GM06990 (cell line): ENCODE measurements at places on chromosomes 16 and 17.
A peak's percentile ranks its signal among the peaks of the same experiment; 100 is the strongest.

- DNase-seq = no peak
Measured at GRCh38 chr17:12068946-12069345, 48.3 kb downstream of the MAP2K4 start.

- no peak for DNase-seq
Measured at GRCh38 chr17:82333279-82334171, at the start of gene SECTM1. SECTM1 (minus strand) TSS chr17:82333766; CDS start chr17:82327240, 6,526 bp downstream.

GRCh38 chr16:8943966-8944759 is 19.5 kb downstream of the USP7 start:
- DNase-seq = peak; percentile 40

DNA sequence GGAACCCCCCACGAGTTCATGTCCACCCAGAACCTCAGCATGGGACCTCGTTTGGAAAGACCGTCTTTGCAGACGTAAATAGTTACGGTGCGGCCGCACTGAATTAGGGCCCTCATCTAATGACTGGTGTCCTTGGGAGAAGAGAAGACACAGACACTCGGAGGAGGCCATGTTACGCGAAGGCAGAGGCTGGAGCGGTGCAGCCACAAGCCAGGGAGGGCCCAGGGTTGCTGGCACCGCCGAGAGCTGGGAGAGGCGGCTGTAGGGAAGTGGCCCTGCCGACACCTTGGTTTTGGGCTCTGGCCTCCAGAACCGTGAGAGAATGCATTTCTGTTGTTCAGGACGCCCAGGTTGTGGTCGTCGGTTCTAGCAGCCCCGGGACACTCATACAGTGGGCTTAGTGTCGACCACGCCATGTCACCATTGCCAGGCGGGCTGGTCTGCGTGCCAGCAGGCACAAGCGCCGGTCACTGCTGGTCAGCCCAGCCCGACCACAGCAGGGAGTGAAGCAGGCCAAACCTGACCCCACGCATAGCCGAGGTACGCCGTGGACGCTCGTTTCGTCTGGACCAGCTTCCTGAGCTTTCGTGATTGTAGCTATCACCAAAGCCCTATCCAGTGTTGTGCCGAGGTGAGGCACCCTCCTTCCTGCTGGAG is 10.7 kb upstream of the WDR45B start:
- no peak for DNase-seq

- DNase-seq = no peak
Measured at GRCh38 chr16:1335996-1336395, 2.6 kb downstream of the BAIAP3 start.

GRCh38 chr17:50175035-50175807 is 9.4 kb downstream of the SGCA start:
- no peak for DNase-seq

DNA sequence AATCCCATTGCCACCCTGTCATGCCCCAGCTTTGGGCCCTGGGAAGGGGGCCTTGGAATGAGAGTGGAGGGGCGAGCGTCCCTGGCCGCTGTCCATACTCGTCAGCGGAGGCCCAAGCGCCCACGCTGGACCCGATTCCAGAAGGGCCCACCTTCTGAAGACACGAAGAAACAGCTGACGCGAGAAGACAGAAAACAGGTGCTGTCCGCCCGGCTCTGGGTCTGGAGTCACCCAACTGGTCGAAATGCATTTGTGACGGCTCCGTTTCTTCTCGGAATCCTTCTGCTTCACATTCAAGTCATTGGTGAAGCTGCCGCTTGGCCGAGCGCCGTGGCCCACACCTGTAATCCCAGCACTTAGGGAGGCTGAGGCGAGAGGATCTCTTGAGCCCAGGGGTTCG is 52.9 kb upstream of the PVALEF start:
- no peak for DNase-seq

DNA sequence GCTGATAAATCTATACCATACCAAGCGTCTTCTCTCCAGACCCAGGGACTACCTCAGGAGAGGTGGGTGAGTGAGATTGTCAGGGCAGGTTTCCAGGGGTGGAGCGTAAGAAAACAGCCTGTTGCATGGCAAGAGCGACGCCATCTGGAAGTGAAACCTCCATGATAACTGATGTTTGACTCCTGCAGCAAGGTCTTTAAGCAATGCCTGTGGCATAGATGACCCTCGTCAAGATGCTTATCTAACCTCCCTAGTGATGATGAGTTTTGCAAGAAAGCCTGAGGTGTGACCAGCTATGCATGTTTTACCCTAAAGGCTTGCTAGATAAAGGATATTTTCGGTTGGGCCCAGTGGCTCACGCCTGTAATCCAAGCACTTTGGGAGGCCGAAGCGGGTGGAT is 71.6 kb downstream of the GSG1L start:
- no peak for DNase-seq

GRCh38 chr17:4118015-4118743 is 24.7 kb downstream of the ZZEF1 start:
- no peak for DNase-seq

DNA sequence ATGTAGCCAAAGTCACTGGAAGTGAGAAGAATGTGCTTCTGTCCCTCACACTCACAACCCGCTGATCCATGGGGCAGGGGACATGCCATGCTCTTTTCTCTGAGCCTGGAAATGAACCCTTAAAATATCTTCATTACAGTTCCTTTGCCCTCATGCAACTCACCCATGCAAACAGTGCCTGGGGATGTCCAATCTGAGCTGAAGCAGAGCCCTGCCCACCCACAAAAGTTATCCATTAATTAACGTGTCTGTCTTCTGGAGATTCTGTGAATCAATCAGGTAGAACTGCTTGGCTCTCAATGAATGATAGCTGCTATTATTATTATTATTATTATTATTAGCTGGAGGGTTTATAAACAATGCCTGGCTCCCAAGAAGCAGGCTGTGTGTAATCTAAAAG is 133.7 kb downstream of the USP31 start:
- DNase-seq = no peak

GRCh38 chr16:75188832-75189477 is 18.0 kb downstream of the CTRB2 start:
- DNase-seq = no peak

DNA sequence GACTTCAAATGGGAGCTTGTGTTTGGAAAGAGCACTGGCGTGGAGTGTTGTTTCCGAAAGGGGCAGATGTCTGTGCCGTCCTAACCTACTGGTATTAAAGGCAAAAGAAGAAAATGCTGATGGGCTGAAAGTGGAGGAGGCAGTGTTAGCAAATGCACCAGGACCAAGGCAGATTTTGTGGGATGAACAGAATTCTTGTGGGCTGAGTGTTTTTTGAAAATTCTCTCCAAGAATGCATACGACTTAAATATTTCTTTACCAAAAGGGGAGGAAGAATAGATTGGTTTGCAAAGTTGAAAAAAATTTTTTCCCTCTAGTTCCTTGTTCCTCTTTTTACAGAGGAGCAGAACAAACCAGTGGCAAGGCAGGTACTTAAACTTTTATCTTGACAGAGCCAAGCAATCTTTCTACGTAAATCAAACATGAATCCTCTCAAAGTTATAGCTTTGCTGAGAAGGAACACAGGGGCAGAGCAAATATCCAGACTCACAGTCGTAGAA is 16.8 kb downstream of the MARCHF10 start:
- no peak for DNase-seq

DNA sequence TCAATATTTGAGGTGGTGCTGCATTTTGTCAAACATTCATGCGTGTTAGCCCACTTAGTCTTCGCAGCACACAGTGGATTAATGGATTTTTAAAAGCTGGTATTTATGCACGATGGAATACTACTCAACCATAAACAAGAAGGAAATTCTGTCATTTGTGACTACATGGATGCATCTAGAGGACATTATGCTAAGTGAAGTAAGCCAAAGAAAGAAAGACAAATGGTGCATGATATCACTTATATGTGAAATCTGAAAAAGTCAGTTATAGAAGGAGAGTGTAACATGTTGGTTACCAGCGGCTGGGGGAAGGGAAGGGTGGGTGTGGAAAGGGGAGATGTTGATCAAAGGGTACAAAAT is 23.0 kb downstream of the HMOX2 start:
- no peak for DNase-seq

DNA sequence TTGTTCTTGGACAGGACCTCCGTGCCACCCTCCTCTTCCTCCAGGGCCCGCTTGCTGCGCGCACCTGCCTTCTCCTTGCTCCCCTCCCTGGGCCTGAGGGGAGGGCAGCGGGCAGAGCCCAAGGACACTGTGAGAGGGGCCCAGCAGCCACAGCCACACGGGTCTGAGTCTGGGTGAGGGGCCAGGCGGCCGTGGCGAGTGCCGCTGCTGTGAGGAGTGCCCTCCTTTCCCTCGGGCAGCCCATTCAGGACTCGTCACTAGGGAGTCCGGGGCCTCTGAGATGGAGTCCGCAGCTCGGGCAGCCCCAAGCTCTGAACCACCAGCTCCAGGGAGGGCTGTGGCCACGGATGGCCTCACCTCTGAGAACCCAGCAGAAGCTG is 5.6 kb downstream of the DUS1L start:
- DNase-seq = peak; percentile 13

GRCh38 chr17:43713494-43714162 is 45.0 kb downstream of the SOST start:
- no peak for DNase-seq

GRCh38 chr17:20008242-20009051 is 712 bp upstream of the SPECC1 start:
- DNase-seq = no peak

DNA sequence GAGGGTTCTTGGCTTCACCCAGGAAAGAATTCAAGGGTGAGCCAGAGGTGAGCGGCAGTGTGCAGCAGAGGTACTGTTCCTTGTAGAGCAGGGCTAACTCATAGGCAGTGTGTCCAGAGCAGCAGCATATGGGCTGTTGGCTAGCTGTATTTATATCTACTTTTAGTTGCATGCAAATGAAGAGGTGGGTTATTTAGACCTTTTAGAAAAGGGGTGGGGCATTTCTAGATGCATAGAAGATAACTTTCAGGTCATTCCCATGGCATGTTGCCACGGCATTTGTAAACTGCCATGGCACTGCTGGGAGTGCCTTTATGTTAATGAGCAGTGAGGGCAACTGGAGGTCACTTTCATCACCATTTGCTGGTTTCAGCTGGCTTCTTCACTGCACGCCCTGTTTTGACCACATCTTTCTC is 141.0 kb downstream of the STX8 start:
- DNase-seq = peak; percentile 12

GRCh38 chr17:8680466-8681169 is 50.1 kb upstream of the MYH10 start:
- DNase-seq = no peak

GRCh38 chr16:63461248-63461841 is 1425.1 kb upstream of the CDH8 start:
- DNase-seq = no peak

DNA sequence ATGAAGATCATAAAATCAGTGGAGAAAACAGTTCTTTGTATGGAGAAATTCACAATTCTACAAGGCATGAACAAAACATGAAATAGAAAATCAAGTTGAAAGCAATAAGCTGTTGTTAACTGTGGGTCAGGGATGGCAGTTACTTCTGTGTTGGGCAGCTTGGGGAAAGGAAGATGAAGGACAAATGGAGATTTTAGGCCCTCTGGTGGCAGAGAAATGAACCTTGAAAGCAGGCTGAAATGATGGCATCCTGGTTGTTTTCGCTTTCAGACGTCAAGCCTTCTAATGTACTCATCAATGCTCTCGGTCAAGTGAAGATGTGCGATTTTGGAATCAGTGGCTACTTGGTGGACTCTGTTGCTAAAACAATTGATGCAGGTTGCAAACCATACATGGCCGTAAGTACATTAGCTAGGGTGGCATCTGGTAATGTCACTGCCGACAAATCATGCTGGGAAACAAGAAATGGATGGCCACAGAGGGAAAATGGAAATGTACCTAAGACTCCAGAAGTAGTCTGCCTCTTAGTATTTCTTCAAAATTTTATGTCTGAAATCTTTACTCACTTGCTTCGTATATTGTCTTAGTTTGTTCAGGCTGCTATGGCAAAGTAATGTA is 108.9 kb downstream of the MAP2K6 start:
- no peak for DNase-seq

DNA sequence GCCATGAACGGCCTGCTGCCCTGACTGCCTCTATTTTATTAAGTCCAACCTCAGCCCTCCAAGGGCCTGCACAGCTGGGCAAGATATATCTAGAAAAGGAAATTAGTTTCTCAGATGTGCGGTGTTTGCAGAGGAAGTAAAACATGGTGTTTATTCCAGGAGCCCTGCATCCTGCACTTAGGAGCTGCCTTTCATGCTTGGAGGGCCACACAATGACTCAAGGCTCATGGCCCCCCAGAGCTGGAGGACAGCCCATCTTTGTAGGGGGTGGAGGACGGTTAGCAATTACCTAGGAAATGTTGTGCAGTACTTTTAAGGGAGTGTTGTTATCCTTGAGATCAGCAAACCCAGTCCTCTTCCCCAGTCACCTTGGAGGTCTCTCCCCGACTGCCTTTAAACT is 80.5 kb downstream of the COPRS start:
- no peak for DNase-seq

DNA sequence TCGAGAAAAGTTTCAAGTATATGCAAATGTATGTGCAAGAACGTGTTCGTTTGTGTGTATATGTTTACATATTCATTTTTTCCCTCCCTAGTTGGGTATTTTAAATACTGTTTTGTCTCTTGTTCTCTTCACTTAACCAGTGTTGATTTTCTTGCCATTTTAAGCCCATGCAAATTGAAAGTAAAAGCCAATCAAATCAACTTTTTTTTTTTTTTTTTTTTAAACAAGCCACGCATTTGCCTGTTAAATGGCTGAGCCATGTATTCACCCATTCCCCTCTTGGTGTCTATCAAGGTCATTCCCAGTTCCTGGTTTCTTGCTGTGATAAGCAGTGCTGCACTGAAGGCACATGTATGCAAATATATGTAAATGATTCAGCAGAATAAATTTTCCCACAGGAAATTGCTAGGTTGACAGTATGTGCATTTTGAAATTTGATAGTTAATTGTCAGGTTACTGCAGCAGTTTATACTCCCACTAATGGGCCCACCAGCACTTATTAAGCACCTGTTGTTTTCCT is 12.2 kb downstream of the ABCC1 start:
- peak; percentile 24 for DNase-seq

DNA sequence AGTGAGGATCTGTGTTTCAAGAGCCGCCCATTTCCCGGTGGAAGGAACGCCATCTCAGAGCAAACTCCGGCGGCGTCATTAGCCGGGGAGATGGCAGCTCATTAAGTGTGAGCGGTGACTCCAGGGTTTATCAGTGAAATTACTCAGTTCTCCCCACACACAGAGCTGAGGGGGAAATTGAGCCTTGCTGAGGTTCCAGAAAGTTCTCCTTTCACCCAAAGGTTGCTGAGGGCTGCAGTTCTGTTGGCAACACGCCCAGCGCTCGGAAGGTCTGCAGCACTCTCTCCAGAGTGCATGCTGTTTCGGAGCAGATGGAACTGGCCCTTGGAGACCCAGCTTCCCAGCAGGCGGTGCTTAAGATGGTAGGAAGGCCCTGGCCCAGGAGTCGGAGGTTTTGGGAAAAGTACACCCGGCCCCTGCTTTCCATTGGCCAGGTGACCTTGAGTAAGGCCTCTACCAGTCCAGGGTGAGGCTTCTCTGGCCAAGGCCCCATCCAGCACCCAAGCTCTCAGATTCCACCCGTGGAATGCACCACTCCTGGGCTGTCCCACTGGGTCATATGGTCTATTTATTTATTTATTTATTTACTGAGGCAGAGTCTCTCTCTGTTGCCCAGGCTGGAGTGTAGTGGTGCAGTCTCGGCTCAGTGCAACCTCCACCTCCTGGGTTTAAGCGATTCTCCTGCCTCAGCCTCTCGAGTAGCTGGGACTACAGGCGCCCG is 167.7 kb upstream of the CIBAR2 start:
- no peak for DNase-seq
